ENCODE measurements at places on chromosomes 4 and X.

DNA sequence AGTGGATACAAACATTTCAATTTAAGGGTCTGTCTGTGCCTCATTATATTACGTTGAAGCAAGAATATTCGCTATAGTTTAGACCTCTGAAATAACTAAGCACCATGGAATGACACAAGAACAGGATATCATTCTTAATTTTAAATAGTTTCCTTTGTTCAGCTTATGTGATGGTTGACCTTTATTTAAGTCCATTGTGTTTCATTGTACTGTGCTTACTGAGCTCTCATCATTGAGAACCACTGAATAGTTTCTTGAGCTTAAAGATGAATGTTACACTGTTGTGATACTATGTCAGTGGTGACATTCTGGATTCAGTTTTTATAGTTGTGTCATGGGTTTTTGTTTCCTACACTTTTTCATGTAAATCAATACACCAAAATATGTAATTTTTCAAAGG is 239.3 kb downstream of the RPA4 start:
- DNase-seq, result no peak

- no peak for DNase-seq
Observed at GRCh38 chrX:124534536-124534935, 188.2 kb downstream of the SH2D1A start.

DNA sequence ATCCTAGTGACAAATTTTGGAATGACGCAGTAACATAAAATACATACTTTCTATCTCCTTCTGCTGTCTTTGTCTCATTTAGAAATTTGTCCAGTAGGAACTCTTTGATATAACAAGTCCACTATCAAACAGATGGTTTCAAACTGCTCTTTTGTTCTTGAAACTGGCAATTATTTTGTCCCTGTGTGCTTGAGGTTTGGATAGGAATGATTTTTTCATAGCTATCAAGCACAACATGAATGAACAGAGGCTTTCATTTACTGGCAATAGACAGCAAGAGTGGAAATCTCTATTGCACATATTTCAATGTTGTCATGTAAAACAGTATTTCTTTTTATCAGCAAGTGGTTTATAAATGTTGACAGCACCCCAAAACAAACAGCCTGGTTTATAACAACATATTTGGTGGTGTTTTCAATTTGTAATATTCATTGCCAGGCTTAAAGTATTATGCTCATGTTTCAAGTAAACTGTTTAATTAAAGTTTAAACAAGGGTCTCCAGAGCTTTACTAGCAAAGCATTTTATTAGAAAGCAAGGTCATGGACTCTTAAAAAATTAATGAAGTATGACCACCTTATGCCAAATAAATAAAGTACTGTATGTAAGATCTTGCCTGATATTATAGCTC is 60.0 kb downstream of the TIGD2 start:
- no peak for DNase-seq

- DNase-seq, result no peak
Observed at GRCh38 chr4:25826074-25826752, 36.6 kb downstream of the SEL1L3 start.

- no peak for DNase-seq
Observed at GRCh38 chr4:174252412-174252811, 31.1 kb downstream of the FBXO8 start.

- no peak for DNase-seq
Observed at GRCh38 chr4:169658196-169658595, 37.8 kb downstream of the CLCN3 start.

DNA sequence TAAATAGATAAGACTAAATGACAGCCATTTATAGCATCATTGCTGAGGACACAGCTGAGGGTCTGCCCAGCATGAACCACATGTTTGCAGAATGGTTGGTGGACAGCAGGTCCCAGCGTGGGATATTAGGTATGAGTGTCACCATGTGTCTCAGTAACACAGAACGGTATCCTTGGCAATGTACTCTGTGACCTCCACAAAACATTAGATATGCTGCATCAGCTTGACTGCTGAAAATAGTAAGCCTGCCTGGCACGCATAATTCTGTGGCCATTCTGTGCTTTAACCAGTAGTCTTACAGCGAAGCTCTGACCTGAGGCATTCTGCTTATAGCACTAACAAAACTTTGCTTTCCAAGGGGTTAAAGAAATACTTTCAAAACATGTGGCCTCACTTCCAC is 32.0 kb downstream of the LIMCH1 start:
- DNase-seq, result peak; percentile 4

- DNase-seq, result peak; percentile 27
Observed at GRCh38 chrX:152821145-152821765, 9.3 kb downstream of the CETN2 start.

DNA sequence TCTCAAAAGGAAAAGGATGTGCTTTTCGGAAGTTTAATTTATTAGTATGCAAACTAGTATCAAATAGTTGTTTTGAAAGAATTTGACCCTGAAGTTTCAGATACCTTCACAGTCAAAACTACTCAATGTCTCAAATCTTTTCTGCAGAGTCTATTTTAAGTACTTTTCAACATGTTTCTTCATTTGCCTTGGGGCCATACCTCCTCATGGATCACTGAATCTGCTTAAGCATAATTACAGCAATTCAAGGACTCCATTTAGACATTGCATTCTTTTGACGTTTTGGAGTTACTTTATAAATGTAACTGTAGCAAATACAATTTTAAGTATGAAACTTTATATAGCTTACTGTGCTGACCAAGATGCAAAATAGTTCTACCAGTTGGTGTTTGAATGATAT is 25.5 kb downstream of the PALLD start:
- peak; percentile 24 for DNase-seq

DNA sequence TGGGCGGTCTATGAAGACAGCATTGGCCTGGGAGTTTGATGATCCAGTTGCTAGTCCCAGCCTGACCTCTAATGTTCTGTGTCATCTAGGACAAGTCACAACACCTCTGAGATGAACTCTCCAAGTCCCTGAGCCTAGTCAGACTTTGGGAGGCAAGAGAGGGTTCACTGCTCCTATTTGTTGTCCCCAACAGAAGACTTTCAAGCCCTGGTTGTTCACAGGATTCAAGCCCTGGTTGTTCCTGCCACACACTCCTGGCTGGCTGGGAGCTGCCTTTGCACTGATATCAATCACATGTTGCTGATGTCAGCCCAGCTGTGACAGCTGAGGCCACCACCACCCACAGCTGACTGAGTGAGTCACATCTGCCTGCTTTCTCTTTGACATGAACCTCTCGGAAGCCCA is 253.2 kb upstream of the RASGEF1B start:
- no peak for DNase-seq

DNA sequence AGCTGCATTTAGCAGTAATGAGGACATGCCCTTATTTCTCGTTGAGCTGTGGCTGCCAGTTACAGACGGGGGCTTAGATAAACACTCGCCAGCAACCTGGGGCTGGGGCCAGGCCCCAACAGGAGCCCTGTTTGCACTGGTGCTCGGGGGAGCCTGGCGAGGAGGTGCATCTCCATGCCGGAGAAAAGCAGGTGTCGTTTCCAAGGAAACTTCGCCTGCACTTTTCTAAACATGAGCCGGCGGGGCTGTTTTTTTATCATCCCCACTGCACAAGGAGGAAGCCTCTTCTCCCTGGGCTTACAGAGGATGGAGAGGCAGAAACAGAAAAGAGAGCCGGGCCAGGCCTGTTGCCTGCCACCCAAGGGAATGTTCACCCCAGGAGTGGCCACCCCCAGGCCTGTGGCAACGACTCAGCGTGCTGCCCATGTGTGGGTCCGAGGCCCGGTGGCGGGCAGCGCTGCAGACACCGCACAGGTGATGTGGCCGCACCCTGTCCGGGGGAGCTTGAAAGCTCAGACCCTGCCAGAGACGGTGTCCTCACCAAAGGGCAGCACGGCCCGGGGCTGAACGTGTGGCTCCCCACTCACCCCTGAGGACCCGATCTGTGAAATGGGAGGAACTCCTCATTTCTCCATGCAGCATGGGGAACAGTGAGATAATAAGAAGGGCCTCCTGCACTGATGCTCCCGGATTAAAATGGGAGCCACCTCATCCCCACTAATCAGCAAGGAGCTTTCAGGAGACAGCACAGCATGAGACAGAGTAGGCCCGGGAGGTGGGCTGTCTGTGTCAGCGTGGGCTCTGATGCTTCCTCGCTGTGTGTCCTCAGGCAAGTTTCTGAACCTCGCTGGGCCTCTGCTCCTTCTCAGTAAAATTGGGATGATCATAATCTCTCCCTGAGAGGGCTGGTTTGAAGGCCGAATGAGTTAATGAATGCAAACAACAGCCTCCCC is 33.8 kb upstream of the ADRA2C start:
- no peak for DNase-seq

GRCh38 chr4:186829740-186830449 is 106.2 kb upstream of the FAT1 start:
- peak; percentile 77 for DNase-seq

DNA sequence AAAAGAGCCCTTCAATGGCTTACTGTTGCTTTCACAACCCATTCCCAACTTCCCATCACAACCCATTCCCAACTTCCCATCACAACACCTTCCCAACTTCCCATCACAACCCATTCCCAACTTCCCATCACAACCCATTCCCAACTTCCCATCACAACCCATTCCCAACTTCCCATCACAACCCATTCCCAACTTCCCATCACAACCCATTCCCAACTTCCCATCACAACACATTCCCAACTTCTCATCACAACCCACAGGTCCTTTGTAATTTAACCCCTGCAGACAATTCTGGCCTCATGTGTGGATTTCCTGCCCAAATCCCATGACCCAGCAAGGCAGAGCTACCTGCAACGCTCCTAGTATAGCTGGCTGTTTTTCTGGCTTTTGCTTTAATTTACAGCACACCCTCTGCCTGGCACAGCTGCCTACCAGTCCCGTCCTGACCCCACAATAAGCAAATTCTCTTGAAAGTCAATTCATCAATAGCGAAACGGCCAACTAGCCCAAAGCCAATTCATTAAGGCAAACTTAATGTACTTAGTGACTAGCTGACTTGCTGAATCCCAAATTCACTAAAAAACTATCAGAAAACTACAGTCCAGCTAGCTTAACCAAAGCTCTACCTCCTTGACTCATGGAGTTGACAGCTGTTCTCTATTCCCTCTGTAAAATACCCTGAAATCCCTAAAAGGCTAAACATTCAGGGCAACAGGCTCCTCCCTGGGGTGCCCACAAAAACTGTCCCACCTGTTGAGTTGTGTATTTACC is 75.6 kb downstream of the AFAP1 start:
- no peak for DNase-seq

GRCh38 chr4:11105715-11106114 is 323.0 kb downstream of the HS3ST1 start:
- no peak for DNase-seq

DNA sequence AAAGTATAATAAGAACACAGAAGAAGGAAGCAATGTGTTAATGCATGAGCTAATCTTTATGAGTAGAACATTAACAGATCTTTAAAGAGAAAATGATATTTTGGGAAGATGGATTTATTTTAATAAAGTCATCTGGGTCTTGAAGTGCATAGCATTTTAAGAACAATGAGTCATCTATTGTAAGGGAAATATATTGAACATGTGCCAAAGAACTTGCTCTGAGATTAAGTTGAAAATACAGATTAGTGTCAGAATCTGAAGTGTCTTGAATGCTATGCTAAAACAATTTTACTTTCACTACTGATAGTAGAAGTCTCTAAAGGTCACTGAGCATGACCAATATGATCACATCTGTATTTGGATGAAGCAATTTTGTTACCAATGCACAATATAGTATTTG is 776.7 kb upstream of the GRID2 start:
- no peak for DNase-seq

DNA sequence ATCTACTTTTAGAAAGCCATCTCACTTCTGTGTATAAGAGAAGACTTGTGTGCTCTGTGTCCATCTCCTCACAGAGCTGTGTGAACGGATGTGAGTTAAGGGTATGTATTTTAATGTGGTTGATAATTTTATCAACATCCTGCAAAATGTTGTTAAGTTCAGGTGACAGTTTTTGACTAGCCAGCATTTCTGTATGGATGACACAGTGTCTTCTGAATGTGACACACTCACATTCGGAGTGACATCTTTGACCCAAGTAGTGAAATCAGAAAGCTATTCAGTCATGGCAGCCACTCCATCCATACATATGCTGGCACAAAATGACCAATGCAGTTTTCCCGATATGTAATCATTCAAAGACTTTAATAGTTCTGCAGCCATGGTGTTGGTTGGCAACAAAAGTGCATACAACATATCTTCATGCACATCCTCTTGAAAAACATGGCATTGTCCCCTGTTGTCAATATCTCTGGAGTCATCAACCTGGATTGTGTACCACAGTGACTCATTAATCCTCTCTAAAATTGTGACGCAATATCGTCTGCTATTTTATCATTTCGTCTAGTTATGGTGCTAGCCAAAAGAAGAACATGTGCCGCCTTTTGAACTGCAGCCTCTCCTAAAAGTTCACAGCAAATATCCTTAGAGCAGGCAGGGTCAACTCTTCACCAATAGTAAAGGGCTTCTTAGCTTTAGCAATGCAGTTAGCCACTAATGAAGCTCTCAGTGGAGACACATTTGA is 6.8 kb upstream of the FGF2 start:
- DNase-seq, result peak; percentile 41

- no peak for DNase-seq
Observed at GRCh38 chr4:123405267-123405865, 8.8 kb downstream of the SPRY1 start.

DNA sequence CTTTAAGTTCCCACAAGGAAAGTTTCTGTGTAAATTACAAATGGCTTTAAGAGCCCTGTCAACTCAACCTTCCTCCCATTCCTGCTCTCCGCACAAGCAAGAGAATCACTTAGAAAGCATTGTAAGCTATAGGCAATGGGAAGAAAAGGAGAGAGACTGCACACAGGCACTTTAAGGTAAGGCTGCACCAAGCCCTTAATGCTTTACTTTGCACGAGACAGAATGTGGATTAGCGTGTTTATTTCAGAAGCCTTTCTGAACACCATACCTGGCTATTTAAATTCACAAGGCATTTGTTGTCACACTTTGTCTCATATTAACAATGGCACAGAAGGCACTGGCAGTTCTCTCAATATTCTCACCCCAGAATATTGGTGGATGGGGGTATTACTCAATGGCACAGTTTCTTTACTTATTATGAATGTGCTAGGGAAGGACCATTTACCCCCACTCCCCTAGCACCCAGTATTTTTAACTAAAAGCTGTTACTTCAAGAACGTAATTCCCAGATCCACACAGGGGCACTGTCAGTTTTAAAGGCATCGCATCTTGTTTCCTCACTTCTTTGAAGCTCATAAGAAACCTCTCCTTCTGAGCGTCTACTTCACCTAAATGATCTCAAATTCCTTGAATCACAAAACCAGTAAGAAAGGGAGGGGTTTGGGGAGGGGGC is 150.0 kb downstream of the MAML3 start:
- DNase-seq, result no peak

DNA sequence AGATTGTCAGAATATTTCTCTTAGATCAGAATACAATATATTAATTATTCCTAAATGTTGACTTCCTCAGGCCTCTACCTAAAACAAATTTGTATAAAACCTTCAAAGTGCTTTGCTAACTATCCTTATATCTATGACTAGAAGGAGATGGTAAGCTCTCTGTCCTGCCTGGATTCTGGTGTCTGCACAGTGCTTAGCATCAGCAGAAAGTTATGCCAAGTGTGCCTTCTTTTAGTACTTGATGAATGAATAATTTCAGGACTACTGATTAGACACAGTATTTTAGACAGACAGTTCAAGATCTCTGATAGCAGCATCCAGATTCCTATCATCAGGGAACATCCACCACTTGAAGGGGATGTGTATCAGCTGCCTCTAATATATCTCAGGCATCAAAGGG is 242.4 kb upstream of the TLL1 start:
- DNase-seq, result no peak

Data from HFFc6 (cell line).